Transverse colon (tissue), 4 donors: ENCODE measurements at places on chromosomes 1 and 21. TPM values are rescaled to one million over a fixed set of nuclear protein-coding genes. Genes with fewer than 3 reads are reported as not detected.

- no peaks in the 10 kb centered on the region for H3K27me3 ChIP-seq
- no peak for DNase-seq
- H3K4me3 ChIP-seq, result no peak overlapping the region
- no peaks in the 10 kb centered on the region for H3K36me3 ChIP-seq
Measured at GRCh38 chr1:93000291-93000690, 39.0 kb upstream of the DIPK1A start.

DNA sequence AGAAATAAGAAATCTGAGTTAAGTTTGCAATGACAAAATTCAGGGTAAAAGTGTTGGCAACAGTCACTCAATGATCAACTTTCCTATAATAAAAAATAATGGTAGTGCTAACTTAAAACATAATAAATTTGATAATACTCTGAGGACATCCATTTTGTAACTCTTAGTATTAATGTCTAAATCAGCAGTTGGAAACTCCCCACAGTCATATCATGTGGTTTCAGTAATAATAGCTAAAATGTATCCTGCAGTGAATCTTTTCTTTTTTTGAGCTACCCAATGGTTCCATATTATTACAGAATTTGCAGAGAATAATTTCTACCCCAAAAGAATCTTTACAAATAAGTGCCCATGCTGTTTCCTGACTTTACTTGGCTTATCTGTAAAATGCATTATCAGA is 286.7 kb downstream of the PTPRC start:
- no peaks in the 10 kb centered on the region for H3K27me3 ChIP-seq
- H3K27ac ChIP-seq, result no peak overlapping the region
- H3K4me3 ChIP-seq, result no peak overlapping the region
- H3K36me3 ChIP-seq, result no peaks in the 10 kb centered on the region

GRCh38 chr1:19154876-19155275 is 55.2 kb downstream of the UBR4 start:
- DNase-seq, result peak; percentile 47
- no peak overlapping the region for H3K4me3 ChIP-seq
- no peaks in the 10 kb centered on the region for H3K36me3 ChIP-seq
- no peaks in the 10 kb centered on the region for H3K4me1 ChIP-seq

DNA sequence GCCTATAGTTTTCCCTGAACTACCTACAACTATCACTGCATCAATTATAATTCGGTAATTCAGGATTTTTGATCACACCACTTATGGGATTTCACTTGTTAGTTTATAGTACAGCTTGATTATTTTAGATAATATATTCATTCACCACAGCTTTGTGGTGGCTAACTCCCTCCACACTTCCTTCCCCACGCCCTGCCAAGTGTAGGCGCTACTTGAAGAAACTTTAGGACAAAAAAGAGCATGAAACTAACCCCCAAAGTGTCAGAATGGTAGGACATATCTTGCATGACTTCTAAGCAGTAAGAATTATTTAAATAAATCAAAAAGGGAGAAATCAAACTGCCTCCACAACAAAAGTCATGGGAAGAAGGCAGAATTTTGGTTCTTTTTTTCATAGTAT is 70.1 kb downstream of the LHX9 start:
- H3K27me3 ChIP-seq, result no peaks in the 10 kb centered on the region
- H3K4me1 ChIP-seq, result no peaks in the 10 kb centered on the region
- no peaks in the 10 kb centered on the region for H3K36me3 ChIP-seq

Gene NBPF4
- total RNA-seq, result 1.1 TPM

Gene SLAMF8
- total RNA-seq, result 1.4 TPM

- peak overlapping the region; percentile 51 for H3K27ac ChIP-seq
- H3K27me3 ChIP-seq, result no peaks in the 10 kb centered on the region
- no peak overlapping the region for H3K4me3 ChIP-seq
- peaks cover 19% of the 10 kb centered on the region for H3K4me1 ChIP-seq
Measured at GRCh38 chr1:10639775-10640578, 156.5 kb downstream of the CASZ1 start.

DNA sequence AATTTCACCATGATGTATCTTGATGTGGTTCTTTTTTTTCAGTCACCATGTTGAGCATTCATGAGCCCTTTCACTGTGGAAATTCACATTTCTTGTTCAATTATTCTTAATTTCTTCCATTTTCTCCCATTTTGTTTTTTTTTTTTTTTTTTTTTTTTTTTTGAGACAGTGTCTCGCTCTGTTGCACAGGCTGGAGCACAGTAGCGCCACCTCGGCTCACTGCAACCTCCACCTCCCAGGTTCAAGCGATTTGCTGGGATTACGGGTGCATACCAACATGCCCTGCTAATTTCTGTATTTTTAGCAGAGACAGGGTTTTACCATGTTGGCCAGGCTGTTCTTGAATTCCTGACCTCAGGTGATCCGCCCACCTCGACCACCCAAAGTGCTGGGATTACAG is 14.7 kb downstream of the ZNF644 start:
- H3K27me3 ChIP-seq, result no peaks in the 10 kb centered on the region
- peaks cover 47% of the 10 kb centered on the region for H3K4me1 ChIP-seq
- no peak for DNase-seq

GRCh38 chr1:112460615-112461014 is 48.1 kb upstream of the WNT2B start:
- DNase-seq, result no peak
- no peaks in the 10 kb centered on the region for H3K27me3 ChIP-seq
- H3K4me1 ChIP-seq, result peaks cover 22% of the 10 kb centered on the region
- peaks cover 14% of the 10 kb centered on the region for H3K36me3 ChIP-seq
- H3K4me3 ChIP-seq, result no peak overlapping the region
- no peak overlapping the region for H3K27ac ChIP-seq

DNA sequence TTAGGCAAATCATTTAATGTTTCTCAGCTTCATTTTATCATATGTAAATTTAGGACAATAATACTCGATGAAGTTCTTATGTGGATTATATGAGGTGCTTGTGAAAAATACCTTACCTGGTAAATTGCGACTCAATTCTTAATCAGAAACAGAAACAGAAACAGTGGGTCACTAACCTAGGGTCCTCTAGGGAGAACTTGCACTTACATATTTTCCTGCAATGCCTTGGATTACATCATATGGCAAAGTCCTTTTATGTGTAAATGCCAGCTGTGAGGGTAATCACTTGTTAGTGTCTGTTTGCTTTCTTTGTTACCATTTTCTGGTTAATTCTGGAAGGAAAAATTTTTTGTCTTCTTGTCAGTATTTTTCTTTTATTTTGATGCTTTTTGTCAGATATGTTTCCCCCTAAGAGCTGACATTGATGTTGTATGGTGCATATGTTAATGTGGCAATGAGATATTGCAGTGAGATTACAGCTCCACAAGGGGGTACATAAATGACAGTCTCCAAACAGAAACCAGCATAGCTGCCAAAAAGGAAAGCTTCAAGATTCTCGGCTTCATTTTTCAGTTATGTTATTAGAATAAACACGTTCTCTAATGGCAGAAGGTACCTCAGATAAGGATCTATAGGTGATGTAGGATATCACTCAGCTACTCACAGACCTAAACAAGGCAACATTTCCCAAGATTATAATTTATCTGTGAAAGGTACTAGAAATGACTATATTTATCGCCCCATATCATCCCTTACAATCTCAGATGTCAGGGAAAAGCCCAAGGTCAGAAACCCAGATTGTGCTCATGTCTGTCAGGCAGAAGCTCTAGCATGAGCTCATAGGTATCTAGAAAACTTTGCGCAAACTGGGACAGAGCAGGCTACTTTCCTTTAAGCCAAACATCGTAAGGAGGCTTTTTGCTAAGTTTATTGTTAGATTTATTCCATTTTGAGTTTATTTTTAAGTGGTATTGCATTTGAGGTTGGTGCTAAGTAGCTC is 119.9 kb downstream of the FASLG start:
- no peak overlapping the region for H3K4me3 ChIP-seq
- DNase-seq, result no peak
- no peaks in the 10 kb centered on the region for H3K4me1 ChIP-seq
- H3K36me3 ChIP-seq, result no peaks in the 10 kb centered on the region

DNA sequence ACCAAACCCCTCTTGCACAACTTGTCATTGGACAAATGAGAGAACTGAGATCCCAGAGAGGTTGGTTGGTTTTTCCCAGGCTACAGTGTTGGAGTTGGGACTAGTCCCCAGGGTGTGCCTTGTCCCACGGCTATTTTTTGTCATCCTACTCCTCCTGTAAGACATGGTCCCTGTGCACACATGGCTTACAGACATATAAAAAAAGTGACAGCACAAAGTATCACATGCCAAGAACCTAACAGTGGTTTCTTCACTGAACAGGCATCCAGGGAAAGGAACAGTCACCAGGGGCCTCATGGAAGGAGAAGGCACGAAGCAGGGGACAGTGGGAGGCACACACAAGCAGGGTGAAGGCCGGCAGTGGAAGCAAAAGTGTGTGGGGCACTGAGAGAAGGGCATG is 36.5 kb downstream of the SERBP1 start:
- no peak for DNase-seq
- no peaks in the 10 kb centered on the region for H3K27me3 ChIP-seq
- no peak overlapping the region for H3K4me3 ChIP-seq
- H3K36me3 ChIP-seq, result no peaks in the 10 kb centered on the region

DNA sequence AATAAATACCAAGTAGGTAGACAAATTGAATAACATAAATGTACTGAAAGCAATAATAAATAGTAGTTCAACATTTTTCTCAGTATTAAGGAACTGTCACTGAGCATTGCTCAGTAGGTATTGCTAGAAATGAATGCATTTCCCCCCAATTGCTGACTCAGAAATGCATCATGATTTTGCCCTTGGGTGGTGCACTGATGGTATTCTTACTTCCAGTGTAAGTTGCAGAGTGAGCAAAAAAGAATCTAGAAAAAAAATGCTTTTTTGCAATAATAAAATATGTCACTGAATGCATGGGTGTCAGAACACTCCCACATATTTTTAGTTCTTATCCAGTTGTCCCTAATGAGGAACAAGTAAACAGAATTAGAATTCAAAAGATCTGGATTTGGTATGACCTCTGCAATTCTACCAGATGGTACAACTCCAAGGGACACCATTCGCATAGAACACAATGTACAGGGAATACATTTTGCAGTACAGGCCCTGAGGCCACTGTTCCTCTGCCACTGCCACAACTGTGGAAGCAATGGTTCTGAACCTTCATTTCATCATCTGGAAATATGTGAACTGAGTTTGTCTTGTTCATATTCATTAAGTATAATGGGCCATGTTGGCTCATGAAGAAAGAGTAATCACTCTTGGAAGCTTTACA is 78.0 kb downstream of the ATP6V1G3 start:
- H3K27ac ChIP-seq, result no peak overlapping the region
- H3K4me3 ChIP-seq, result no peak overlapping the region
- H3K4me1 ChIP-seq, result no peaks in the 10 kb centered on the region
- no peaks in the 10 kb centered on the region for H3K27me3 ChIP-seq
- H3K36me3 ChIP-seq, result no peaks in the 10 kb centered on the region
- DNase-seq, result no peak

Gene CACHD1
- 2.2 TPM for total RNA-seq
